ENCODE measurements at places on chromosomes 11 and 22. TPM values are rescaled to one million over a fixed set of nuclear protein-coding genes. Genes with fewer than 3 reads are reported as not detected.
A peak's percentile ranks its signal among the peaks of the same experiment; 100 is the strongest.

Gene MRGPRE
- total RNA-seq: 0.22 TPM

Gene PAAF1
- 18.2 TPM for total RNA-seq

Gene OR5A1
- not detected for total RNA-seq

Gene PACSIN3
- total RNA-seq: 15.1 TPM

Gene RCOR2
- total RNA-seq: 0.76 TPM

Gene H19
- total RNA-seq: 53.8 TPM

Gene TMEM9B
- 64.4 TPM for total RNA-seq

Gene TUBA8
- total RNA-seq: 1.1 TPM

Gene DCDC1
- 6.6 TPM for total RNA-seq

Gene TSGA10IP
- not detected for total RNA-seq

Gene ROBO4
- 29.5 TPM for total RNA-seq

Gene ANO3
- total RNA-seq: 1.5 TPM

Gene APLNR
- 5.3 TPM for total RNA-seq

Gene GRK3
- 11.5 TPM for total RNA-seq

Gene DGCR6L
- total RNA-seq: 35.3 TPM

Gene AQP11
- total RNA-seq: 1.4 TPM

GRCh38 chr11:58525037-58525614 lies 17.2 kb upstream of the OR5B21 start:
- no peak for DNase-seq
- peaks cover 16% of the 10 kb centered on the region for H3K36me3 ChIP-seq
- H3K27ac ChIP-seq: no peak overlapping the region
- no peak overlapping the region for H3K4me3 ChIP-seq

DNA sequence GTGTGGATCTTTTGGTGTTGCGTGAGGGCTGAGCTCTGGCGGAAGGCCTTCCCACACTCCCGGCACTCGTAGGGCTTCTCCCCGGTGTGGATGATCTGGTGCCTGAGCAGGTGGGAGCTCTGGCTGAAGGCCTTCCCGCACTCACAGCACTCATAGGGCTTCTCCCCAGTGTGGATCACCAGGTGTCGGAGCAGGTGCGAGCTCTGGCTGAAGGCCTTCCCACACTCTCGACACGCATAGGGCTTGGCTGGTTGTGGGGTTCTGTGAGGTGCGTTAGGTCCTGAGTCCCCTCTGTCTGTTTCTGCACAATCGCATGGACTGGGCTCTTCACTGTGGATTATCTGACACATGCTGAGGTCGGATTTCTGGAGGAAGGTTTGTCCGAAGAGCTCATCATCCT lies 6.4 kb downstream of the ZNF70 start:
- H3K4me1 ChIP-seq: no peaks in the 10 kb centered on the region
- H3K36me3 ChIP-seq: no peaks in the 10 kb centered on the region
- DNase-seq: no peak
- no peak overlapping the region for H3K27ac ChIP-seq
- no peak overlapping the region for H3K4me3 ChIP-seq

- no peak overlapping the region for H3K27ac ChIP-seq
- no peaks in the 10 kb centered on the region for H3K27me3 ChIP-seq
- no peak overlapping the region for H3K4me3 ChIP-seq
- no peak for DNase-seq
- H3K4me1 ChIP-seq: no peaks in the 10 kb centered on the region
Measured at GRCh38 chr11:125081098-125081798, 18.1 kb downstream of the SLC37A2 start.

DNA sequence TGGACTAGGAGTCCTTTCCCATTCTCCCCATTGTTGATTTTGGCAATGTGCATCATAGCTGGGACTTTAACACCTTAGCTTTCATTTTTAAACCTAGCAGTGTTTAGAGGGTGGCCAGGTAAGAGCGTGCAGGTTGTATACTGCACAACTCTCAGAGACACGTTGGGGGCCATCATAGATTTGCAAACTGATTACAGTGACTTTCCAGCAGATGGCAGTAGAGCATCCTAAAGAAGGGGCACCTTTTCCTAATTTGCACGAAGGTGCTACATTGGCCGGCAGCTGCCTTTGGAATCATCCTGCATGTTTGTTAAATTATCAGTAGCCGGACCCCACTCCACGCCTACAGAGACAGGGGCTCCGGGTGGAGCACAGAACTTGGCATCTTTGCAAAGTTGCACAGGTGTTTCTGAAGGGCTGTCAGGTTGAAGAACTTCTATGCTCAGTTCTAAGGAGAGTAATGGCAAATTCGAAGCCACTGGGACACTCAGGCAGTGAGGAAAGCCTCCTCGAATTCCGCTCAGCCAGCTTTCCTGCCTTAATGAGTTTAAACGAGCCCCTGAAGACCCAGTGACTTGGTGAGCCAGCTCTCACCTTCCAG lies 7.7 kb downstream of the LHFPL7 start:
- no peak overlapping the region for H3K4me3 ChIP-seq
- H3K27ac ChIP-seq: no peak overlapping the region
- no peaks in the 10 kb centered on the region for H3K27me3 ChIP-seq
- H3K4me1 ChIP-seq: no peaks in the 10 kb centered on the region

- H3K36me3 ChIP-seq: no peaks in the 10 kb centered on the region
- H3K4me1 ChIP-seq: no peaks in the 10 kb centered on the region
- no peak overlapping the region for H3K27ac ChIP-seq
- no peak for DNase-seq
- no peak overlapping the region for H3K4me3 ChIP-seq
Measured at GRCh38 chr11:118238929-118239328, 13.2 kb downstream of the MPZL3 start.

DNA sequence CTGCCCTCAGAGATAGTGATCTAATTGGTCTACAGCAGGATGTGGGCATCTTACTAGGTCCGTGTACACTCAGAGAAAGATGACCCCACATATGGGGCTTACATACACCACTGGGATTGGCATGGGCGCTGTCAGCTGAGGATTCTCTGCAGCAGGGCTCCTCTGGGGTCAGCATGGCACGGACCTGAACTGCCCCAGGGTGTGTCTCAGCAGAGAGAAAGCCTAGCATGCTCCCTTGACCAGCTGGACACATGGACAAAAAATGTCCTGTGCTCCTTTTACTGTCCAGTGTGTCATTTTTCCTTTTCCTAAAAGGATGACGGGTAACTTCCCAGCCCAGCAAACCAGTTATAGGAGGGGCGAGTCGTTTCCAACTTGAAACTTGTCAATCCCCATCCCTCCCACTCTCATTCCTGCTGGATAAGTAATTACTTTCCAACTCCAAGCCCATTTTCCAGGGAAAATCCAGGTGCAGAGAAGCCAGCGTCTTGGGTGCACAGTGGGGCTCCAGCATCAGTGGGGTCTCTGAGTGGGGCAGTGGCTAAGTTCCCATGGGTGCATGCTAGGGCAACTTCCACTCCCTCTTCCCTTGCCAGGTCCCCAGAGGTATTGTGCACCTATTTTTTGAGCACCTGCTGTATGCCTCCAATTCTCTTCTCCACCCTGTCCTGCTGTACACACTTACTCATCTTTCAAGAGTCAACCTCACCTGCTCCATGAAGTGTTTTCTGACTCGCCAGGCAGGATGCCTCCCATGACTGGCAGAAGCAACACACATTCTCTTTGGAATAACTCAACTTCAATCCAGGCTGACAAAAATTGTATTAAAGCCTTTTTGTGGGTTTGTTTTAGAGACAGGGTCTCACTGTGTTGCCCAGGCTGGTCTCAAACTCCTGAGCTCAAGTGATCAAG lies 5.0 kb downstream of the VSTM5 start:
- no peaks in the 10 kb centered on the region for H3K27me3 ChIP-seq
- H3K27ac ChIP-seq: no peak overlapping the region

DNA sequence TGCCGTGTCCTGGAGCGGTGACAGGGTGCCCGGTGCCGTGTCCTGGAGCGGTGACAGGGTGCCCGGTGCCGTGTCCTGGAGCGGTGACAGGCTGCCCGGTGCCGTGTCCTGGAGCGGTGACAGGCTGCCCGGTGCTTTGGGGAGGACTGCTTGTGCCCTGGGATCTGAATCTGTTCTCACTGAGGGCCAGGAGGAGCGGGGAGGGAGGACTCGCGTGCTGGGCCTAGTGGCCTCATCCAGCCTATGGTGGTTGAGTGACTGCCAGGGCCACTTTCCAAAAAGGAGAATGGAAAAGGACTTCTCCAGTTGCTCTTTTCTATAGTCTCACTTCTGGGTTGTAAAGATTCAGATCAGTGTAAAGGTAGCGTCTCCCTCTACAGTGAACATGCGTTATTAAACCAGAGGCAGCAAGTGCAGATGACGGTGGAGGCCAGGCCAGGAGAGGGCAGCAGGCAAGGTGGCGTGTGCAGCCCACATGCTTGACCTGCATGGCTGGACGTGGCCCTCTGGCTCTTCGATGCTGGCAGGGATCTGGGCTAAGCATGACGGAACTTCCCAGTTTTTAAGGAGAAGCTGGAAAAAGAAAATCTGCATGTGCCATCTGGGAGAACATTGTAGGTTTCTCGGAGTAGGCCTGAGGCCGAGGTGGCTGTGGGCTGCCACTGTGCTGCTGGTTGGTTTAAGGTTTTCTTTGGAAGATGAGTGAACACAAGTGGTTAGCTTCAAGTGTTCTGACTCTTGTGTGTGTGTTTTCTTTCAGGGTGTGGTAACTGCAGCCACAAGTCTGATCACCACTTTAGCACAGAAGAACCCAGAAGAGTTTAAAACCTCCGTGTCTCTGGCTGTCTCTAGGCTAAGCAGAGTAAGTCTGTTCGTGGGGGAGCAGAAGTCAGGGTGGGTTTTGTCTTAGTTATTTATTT lies 55.0 kb downstream of the AP2A2 start:
- no peak overlapping the region for H3K27ac ChIP-seq
- DNase-seq: no peak
- H3K27me3 ChIP-seq: no peaks in the 10 kb centered on the region
- H3K4me3 ChIP-seq: no peak overlapping the region
- H3K4me1 ChIP-seq: no peaks in the 10 kb centered on the region

DNA sequence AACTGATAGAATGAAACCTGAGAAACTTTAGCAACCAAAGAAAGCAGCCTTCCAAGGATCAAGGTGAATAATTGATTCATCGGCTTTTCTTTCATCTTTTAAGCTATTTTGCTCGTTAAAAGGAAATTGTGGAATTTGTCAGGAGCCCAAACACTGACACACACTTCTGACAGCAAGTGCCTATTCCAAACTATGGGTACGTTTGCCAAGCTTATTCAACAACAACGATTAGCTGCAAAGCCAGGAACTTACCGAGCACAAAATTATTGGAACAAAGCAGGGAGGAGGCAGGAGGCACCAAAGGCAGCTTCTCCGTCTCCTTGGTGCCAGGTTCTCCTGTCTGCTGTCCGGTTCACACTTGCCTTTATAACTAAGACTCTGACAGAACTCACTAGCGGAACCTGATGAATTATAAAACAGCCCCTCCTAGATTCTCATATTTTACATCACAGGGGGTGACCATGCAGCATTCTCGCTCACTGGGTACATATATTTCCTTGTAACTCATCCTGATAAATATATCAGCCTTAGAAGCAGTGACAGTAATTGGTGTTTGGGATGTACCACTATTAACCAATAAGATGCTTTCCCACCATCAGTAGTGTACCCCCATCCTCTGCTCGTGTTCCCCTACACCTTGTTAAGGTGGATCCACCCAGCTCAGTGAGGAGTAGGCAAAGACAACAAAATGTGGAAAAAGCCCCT lies 395.9 kb upstream of the CCDC90B start:
- H3K36me3 ChIP-seq: no peaks in the 10 kb centered on the region
- no peaks in the 10 kb centered on the region for H3K4me1 ChIP-seq
- no peak overlapping the region for H3K27ac ChIP-seq

- no peak for DNase-seq
- peak overlapping the region; percentile 76 for H3K4me3 ChIP-seq
- H3K27me3 ChIP-seq: no peaks in the 10 kb centered on the region
- peak overlapping the region; percentile 68 for H3K27ac ChIP-seq
- no peaks in the 10 kb centered on the region for H3K4me1 ChIP-seq
Measured at GRCh38 chr11:115503886-115504275, 334 bp downstream of the CADM1 start.

GRCh38 chr11:95688501-95689222 lies 100.9 kb downstream of the FAM76B start:
- no peaks in the 10 kb centered on the region for H3K4me1 ChIP-seq
- H3K27ac ChIP-seq: no peak overlapping the region
- DNase-seq: no peak
- no peaks in the 10 kb centered on the region for H3K27me3 ChIP-seq

GRCh38 chr11:62390722-62391121 lies 28.1 kb upstream of the SCGB1A1 start:
- H3K4me3 ChIP-seq: no peak overlapping the region
- no peak for DNase-seq
- H3K36me3 ChIP-seq: no peaks in the 10 kb centered on the region

DNA sequence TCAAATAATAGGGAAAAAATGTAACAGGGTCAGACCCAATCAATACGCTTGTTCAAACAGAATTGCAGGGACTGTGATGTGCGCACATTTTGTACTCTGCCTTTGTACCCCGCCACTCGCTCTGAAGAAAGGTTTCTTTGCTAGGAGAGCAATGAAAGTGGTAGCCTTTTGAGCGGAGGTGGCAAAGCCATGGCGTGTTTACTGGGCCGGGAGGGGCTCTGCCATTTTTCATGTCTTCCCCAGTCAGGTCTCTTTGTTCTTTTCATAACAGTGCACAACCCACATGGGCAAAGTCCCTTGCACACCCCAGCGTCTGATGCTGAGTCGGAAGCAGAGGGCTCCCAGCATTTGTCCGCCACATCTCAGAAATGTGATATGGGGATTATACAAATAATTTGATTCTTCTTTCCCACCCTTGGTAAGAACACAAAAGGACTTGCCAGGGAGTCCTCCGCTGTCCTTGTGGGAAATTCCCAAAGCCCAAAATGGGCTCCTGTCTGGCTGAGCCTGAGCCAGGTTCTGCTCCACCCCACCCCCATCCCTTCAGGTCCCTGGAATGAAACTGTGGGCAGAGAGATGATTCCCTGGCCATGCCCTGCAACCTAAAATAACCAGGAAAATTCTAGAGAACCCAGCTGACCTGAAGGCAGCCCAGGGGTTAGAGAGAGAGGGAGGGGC lies 36.6 kb downstream of the C11orf58 start:
- peak; percentile 21 for DNase-seq
- no peak overlapping the region for H3K27ac ChIP-seq
- H3K36me3 ChIP-seq: peaks cover 4% of the 10 kb centered on the region
- no peaks in the 10 kb centered on the region for H3K27me3 ChIP-seq
- H3K4me3 ChIP-seq: no peak overlapping the region

- no peaks in the 10 kb centered on the region for H3K36me3 ChIP-seq
- no peak overlapping the region for H3K27ac ChIP-seq
- no peaks in the 10 kb centered on the region for H3K4me1 ChIP-seq
- no peak overlapping the region for H3K4me3 ChIP-seq
Measured at GRCh38 chr11:2569321-2569721, 124.5 kb downstream of the KCNQ1 start.

Data from kidney (tissue), 22 donors.